Effector memory CD4-positive, alpha-beta T cell (primary cell): ENCODE measurements at places on chromosomes 5 and 9.

GRCh38 chr9:84061613-84062193 lies 81.1 kb downstream of the RMI1 start:
- H3K36me3 ChIP-seq: no peaks in the 10 kb centered on the region
- no peaks in the 10 kb centered on the region for H3K4me1 ChIP-seq
- DNase-seq: no peak
- no peak overlapping the region for H3K4me3 ChIP-seq
- H3K27ac ChIP-seq: no peak overlapping the region

- no peak for DNase-seq
- no peaks in the 10 kb centered on the region for H3K27me3 ChIP-seq
- H3K27ac ChIP-seq: no peak overlapping the region
- no peaks in the 10 kb centered on the region for H3K36me3 ChIP-seq
These were observed 65.3 kb downstream of the ARHGEF37 start for GRCh38 chr5:149646564-149646963.

GRCh38 chr9:124768750-124769548 lies 2.2 kb downstream of the NR6A1 start:
- H3K27me3 ChIP-seq: peaks cover 21% of the 10 kb centered on the region
- H3K4me1 ChIP-seq: peaks cover 27% of the 10 kb centered on the region
- no peaks in the 10 kb centered on the region for H3K36me3 ChIP-seq
- no peak overlapping the region for H3K27ac ChIP-seq

GRCh38 chr5:69000216-69000919 lies 93.4 kb upstream of the SLC30A5 start:
- DNase-seq: no peak
- no peaks in the 10 kb centered on the region for H3K36me3 ChIP-seq
- H3K4me3 ChIP-seq: no peak overlapping the region
- no peak overlapping the region for H3K27ac ChIP-seq

DNA sequence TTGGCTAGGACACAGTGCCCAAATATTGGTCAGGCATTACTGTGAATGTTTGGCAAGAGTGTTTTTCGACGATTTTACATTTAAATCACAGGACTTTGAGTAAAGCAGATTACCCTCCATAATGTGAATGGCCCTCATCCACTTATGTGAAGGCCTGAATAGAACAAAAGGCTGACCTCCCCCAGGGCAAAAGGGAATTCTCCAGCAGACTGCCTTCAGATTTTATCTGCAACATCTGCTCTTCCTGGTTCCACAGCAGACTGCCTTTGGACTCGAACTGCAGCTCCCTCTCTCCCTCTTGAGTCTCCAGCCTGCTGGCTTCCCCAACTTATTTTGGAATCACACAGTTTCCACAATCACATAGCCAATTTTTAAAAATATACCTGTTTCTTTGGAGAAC lies 7.1 kb upstream of the TMEM215 start:
- H3K27me3 ChIP-seq: peaks cover 8% of the 10 kb centered on the region
- no peak overlapping the region for H3K4me3 ChIP-seq
- H3K27ac ChIP-seq: no peak overlapping the region
- H3K36me3 ChIP-seq: no peaks in the 10 kb centered on the region
- H3K4me1 ChIP-seq: no peaks in the 10 kb centered on the region
